Upper lobe of left lung (tissue), 6 donors: ENCODE measurements at places on chromosomes 6 and 20.

- DNase-seq = no peak
Observed at GRCh38 chr20:42572320-42573016, 617.2 kb downstream of the PTPRT start.

DNA sequence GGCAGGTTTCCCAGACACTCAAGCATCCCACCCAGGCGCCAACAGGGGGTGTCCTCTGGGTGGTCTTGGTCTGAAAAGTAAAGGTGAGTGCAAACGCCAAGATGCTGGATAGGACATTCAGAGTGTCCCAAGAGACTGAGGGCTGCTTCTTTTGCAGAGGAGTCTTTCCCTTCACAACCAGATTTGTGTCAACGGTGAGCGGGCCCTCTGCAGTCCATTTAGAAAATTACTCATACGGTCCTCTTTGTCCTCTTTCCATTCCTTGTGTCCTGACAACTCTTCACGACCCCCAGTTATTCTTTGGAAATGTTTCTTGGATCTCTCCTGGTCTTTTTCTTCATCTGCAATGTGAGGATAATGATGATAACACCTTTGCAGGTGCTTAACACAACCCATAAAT is 257.8 kb downstream of the CDC5L start:
- no peak for DNase-seq

DNA sequence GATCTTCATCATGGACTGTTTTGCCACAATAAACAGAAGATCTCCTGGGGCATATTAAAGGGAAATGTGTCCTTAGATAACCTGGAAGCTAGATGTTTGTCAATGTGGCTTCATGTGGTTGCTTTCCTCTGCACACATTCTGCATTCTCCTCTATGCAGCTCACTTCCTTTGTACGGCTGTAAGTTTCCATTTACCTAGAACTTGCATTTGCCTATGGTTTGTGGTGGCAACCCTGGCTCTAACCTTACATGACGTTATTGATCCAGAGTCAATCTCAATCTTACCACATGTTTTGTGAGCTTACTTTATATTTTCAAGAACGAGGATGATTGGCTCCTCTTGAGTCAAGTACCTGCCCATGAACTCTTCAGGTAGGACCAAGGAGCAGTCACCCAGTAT is 863.1 kb downstream of the MAFB start:
- no peak for DNase-seq

- no peak for DNase-seq
Observed at GRCh38 chr6:1271071-1271763, 40.7 kb upstream of the FOXQ1 start.
